Aorta (tissue), 5 donors: ENCODE measurements at places on chromosomes 7 and 10. TPM values are rescaled to one million over a fixed set of nuclear protein-coding genes. Genes with fewer than 3 reads are reported as not detected.

GRID2IP gene
- not detected for polyA plus RNA-seq

OPALIN gene
- not detected for polyA plus RNA-seq

UTF1 gene
- polyA plus RNA-seq, result not detected

DOCK4 gene
- 5.8 TPM for polyA plus RNA-seq

SLC18A2 gene
- polyA plus RNA-seq, result 0.13 TPM

TASOR2 gene
- polyA plus RNA-seq, result 11.0 TPM
